IPS DF 6.9 (cell line): ENCODE measurements at places on chromosomes 5 and 9.

DNA sequence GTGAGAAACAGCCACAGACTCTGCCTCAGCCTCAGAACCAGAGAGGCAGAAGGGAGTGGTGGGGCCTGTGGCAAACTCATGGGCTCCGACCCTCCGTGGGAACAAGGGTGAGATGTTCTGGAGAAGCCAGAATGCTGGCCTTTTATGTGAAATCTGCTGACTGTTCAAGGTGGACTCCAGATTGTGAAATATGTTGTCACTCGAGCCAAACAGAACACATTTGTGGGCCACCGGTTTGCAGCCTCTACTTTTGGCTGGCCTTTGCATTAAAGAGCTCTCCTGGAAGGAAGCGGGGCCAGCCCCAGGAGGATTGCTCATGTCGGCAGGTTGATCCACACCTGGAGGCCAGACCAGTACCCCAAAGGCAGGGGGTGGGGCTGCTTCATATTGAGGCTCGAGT lies 62.4 kb downstream of the ERGIC1 start:
- DNase-seq, result no peak

GRCh38 chr9:112443200-112443599 lies 43.4 kb upstream of the KIAA1958 start:
- no peak for DNase-seq

DNA sequence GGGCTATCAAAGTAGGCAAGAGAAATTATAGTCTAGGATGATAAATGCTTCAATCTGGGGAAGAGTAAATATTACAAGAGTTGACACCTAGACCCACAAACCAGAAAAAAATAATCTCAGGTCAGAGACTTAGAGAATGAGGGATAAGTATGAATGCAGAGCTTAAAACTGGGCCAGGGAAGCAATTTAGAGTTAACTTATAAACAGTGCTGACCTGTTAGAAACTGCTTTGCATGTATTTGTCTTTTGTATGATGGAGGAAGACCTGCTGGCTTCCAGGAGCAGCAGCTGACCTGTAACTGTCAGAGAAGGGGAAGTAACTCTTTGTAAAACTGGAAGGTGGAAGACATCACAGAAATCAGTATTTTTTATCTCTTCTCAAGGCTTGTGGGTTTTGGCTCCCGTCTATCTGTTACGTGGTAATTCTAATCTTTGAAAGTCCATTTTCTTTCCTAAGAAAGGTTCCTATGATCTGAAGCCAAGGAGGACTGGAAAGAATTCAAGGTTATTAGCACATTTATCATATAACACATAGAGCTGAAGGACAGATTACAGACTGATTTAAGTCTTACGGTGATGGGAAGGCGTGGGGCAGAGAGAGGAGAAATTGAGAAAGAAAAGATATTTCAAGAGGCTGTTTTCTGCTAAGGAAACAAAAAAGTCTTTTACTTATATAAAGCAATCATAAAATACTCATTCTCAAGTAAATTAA lies 114.7 kb upstream of the ADAMTS19 start:
- no peak for DNase-seq

GRCh38 chr5:135491038-135491551 lies 38.9 kb upstream of the TIFAB start:
- no peak for DNase-seq

DNA sequence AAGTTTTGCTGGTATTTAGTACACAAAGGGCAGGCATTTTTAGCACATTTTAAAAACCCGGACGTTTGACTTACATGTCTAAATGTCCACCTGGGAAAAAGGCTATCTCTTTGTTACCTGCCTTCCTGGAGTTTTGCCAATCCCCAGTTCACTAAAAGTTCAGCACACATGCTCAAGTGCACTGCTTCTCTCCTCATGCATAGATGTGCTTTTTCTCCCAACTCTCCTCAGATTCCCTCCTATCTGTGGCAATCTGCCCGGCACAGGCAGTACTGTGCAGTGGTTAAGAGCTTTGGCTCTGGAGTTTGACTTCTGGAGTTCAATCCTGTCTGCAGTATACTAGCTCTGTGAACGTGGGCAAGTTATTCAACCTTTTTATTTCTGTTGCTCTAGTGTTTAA lies 8.3 kb upstream of the CCNO start:
- DNase-seq, result no peak

GRCh38 chr5:133384120-133384855 lies 228.1 kb downstream of the FSTL4 start:
- DNase-seq, result no peak

- DNase-seq, result no peak
Measured at GRCh38 chr5:83104021-83104420, 26.7 kb downstream of the XRCC4 start.

- DNase-seq, result no peak
Measured at GRCh38 chr5:35194635-35195471, 35.4 kb downstream of the PRLR start.

- DNase-seq, result no peak
Measured at GRCh38 chr5:10735569-10736276, 25.3 kb downstream of the DAP start.

GRCh38 chr9:100999906-101000544 lies 28.5 kb upstream of the PLPPR1 start:
- DNase-seq, result no peak
